ENCODE measurements at places on chromosomes 7 and 10.

DNA sequence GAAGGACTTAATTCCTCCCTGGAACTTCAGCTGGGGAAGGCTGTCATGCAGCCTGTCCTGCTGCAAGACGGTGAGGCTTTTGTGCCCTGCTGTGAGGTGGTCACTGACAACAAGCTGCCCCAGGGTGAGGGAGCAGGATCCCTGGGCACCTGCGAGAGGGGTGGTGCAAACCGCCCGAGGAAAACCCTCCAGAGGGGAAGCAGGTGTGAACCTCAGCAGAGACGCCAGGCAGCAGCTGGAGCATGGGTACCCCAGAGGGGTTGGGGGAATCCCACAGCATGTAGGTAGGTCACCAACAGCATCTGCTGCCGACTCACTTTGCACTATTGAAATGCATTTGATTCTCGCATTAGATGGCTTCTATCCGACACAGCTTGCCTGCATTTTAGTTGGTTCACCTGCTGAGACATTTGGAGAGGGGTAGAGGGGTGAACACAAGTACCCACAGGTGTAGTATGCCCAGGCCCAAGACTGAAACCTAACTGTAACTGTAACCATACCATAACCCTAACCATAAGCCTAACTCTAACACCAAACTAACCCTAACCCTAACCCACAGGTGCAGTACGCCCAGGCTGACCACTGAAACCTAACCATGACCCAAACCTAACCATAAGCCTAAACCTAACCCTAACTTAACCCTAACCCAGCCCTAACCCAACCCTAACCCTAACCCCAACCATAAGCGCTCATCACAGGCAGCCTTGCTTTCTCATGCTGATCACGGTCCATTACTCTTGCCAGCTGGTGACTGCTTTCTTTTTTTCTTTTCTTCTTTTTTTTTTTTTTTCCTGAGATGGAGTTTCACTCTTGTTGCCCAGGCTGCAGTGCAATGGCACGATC is 85.9 kb downstream of the ELFN1 start:
- DNase-seq: no peak

- no peak for DNase-seq
Observed at GRCh38 chr10:6386346-6386745, 183.6 kb downstream of the PFKFB3 start.

DNA sequence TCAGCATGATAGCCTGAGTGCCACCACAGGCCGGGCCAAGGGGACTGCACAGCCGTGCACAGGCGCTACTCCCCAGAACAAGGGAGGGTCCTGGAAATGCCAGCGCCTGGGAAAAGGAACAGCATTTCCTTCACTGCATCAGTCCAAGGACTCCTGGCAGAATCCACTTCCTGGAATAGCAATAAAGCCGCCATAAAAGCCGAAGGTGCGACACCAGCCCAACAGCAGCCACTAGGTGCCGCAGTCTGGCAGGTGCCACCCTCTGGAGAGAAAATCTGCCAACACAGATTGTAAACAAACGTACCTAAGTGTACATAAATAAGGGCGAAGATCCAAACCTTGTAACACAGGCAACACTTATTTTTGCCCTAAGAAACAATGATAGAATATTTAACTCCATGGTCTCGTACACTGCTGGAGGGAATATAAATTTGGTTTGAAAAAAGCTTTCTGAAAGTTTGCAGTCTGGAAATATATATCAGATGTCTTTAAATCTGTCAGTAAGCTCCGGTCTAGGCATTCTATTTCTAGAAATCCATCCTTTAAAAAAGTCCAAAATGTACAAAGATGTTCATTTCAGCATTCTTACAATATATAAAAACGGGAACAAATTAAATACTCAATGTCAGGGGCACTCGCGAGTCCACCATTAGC is 22.2 kb downstream of the VOPP1 start:
- no peak for DNase-seq

DNA sequence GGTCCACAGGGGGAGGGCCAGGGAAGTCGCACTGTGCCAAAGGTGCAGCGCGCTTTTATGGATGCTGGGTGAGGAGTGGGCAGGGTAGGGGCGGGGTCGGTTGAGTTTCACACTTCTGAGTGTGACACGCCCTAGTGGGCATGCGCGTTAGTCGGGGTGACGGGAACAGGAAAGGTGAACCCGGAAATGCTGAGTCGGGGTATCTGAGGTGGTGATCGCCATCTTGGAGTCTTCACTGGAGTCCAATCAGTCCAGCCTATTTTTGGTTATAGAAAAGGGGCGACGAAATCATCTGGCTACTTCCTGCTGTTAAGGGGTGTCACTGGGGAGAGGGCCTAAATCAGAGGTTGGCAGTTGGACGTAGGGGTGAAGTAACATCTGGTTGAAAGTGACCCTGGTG is 40.8 kb downstream of the ZNF138 start:
- DNase-seq: no peak

GRCh38 chr7:25149836-25150235 is 24.8 kb upstream of the CYCS start:
- DNase-seq: no peak

DNA sequence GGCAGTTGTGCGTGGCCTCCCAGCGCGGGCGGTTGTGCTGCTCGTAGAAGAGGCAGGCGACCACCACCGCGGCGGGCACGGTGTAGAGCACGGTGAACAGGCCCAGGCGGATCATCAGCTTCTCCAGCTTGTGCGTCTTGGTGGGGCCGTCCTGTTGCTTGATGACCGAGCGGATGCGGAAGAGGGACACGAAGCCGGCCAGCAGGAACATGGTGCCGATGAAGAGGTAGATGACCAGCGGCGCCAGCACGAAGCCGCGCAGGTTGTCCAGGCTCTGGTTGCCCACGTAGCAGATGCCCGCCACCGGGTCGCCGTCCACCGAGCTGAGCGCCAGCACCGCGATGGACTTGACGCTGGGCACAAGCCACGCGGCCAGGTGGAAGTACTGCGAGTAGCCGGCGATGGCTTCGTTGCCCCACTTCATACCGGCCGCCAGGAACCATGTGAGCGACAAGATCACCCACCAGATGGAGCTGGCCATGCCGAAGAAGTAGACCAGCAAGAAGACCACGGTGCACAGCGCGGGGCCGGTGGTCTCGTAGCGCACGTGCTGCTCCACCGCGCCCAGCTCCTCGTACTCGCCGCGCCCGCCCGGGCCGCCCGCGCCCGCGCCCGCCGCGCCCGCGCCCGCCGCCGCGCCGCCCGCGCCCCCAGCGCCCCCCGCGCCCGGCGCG is 2.2 kb downstream of the FZD8 start:
- peak; percentile 52 for DNase-seq

GRCh38 chr7:13920053-13920697 is 69.3 kb downstream of the ETV1 start:
- DNase-seq: peak; percentile 76

DNA sequence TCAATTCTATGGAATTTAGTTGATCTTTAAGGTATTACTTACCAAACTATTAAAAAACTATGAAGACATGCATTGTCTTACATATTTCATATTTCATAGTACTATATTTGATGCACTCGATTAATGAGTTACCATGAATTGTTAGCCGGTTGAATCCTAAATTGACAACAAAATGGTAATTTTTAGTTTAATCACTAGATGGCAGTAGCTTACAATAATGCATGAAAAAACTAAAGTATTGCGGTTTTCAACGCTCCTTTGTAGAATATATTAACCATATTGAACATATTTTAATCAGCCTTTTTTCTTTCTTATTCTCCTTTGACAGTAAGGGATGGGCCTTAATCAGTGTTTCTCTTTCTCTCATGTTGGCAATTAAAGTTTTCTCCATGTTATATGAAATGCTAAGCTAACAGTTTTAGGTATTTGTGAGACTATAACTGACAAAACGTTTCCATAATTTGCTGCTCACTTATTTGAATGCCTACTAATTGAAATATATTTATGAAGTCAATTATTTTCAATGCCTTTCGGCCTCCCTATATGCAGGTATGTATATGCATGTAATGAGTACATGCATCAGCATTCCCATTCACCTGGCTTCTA is 48.5 kb upstream of the ARL4A start:
- peak; percentile 64 for DNase-seq

GRCh38 chr10:565676-566075 is 123.8 kb downstream of the DIP2C start:
- DNase-seq: no peak

DNA sequence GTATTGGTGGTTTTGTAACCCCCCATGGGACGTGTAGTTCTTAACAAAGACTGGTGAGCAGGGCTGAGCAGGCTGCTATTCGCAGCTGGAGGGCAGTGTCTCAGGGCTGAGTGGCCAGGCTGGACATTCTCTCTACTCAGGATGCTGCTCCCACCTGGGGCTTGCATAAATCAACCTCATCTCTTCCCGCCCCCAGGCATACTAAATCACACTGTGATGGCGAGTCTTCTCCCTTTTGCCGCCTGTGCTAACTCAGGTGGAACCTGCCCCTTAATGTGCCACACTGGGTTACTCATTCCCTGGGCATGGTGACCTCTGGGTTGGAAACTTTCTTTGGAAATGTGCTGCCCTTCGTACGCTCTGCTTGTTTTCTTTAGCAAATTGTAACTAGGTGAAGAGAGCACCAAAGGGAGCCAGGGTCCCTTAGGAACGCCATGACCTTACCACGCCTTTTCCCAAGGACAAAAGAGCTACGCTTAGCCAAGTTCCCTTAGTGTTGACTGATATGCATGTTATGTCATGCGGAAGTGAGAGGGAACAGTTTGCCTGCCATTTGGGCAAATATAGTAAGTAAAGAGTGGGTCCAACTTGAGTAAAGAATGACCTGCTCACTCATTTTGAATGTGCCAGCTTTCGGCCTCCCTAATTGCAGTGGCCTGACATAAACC is 40.4 kb upstream of the COBL start:
- no peak for DNase-seq

DNA sequence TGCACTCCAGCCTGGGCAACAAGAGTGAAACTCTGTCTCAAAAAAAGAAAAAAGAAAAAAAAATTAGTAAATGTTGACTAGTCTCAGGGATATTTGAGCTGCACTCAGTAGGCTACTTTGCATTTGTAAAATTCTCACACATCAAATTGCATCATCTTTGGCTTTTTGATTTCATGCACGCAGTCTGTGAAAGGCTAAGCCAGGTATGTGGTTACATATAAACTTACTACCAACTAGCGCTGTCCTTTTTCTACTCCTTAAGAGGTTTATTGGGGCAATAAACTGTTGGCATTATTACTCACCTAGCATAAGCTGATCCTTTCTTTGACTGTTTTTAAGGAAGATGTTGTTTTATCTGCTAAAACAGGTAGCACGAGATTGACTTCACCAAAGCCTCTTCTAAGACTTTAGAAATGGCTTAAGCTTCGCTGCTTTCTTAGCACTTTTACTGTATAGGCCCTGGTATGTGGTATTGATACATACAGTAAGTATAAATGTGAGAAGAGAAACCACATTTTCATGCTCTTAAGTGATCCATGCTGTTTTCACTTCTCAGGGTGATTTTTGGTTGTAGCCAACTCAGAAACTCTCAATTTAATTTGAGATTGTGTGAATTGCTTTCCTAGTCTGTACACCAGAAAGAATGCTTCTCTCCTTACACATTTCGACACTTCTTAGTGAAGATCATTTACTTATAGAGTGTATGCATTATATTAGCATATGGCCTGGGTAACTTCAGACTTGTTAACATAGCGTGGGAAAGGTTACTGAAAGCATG is 323.9 kb downstream of the AUTS2 start:
- DNase-seq: no peak

GRCh38 chr10:35546824-35547225 is 58.3 kb upstream of the GJD4 start:
- DNase-seq: no peak

DNA sequence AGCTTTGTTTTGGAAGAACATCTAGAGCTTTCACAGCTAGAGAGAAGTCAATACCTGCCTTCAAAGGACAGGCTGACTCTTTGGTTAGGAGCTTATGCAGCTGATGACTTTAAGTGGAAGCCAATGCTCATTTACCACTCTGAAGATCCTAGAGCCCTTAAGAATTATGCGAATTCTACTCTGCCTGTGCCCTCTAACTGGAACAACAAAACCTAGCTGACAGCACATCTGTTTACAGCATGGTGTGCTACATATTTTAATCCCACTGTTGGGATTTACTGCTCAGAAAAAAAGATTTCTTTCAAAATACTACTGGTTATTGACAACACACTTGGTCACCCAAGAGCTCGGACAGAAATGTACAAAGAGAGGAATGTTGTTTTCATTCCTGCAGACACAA is 57.3 kb downstream of the PALS2 start:
- DNase-seq: no peak

- DNase-seq: peak; percentile 14
Observed at GRCh38 chr7:53485354-53485753, 449.9 kb downstream of the POM121L12 start.

GRCh38 chr7:148408307-148408706 is 182.3 kb upstream of the C7orf33 start:
- DNase-seq: no peak

GRCh38 chr10:125756196-125756595 is 19.4 kb downstream of the MMP21 start:
- no peak for DNase-seq

GRCh38 chr7:13106513-13106912 is 419.1 kb downstream of the ARL4A start:
- no peak for DNase-seq

GRCh38 chr10:13788711-13789447 is 202.1 kb downstream of the PRPF18 start:
- no peak for DNase-seq

DNA sequence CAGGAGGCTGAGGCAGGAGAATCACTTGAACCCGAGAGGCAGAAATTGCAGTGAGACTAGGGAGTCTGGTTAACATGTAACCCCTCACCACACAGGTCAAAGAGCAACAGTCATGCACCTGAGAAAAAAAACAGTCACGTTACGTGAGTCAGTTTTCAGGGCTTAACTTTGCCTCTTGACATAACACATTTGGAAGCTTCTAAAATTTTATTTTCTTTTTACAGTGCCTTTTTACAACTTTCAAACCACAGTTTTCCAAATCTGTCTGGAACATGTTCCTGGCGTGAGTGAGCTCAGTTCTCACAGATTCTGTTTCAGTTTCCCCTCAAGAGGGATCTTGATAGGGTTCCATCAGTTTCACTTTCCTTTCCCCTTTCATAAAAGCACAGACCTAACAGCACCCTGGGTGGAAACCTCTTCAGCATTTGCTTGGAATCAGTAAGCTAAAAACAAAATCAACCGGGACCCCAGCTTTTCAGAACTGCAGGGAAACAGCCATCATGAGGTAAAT is 4.4 kb downstream of the IFIT3 start:
- DNase-seq: no peak

DNA sequence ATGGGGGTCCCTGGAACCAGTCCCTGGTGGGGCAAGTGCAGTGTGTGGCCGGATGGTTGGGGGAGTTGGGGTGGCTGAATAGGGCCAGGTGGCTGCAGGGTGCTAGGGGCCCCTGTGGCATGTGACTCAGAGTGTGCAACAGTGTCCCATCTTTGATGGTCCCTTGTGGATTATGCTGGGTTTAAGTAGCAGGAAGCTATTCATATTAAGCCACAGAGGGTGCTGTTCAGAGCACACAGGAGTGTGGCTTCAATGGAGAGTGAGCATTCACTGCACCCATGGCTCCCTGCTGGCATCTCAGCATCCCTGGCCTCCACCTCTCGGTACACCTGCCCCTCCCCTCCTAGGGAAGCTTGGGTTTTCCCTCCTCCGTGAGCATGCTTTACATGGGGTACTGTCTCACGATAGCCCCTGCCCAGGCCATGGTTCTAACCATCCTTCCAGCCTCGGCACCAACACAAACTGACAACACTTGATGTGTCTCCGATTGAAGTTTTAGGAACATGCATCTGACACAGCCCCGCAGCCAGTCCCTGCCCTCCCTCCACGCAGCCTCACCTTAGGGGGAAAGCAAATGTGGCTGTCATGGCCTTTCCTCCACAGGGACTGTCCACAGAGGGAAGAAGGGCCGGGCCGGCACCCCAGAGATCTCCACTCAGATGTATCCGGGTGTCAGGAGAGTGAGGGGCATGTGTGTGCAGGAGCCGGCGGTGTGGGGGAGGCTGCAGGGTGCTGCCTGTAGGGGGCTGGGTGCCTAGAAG is 30.4 kb upstream of the PPIF start:
- DNase-seq: peak; percentile 41

Data from NCI-H82 (cell line).